Nasal cavity respiratory epithelium epithelial cell of viscerocranial mucosa (primary cell): ENCODE measurements at places on chromosomes 5 and 9. TPM values are rescaled to one million over a fixed set of nuclear protein-coding genes. Genes with fewer than 3 reads are reported as not detected.

Gene DEPDC1B
- 1.3 and 2.7 TPM in 2 replicates for total RNA-seq

Gene CHSY3
- total RNA-seq = under 0.01 and 0.21 TPM in 2 replicates

Gene CCNJL
- 4.1 and 4.9 TPM in 2 replicates for total RNA-seq

Gene RANBP17
- 5.5 and 14.3 TPM in 2 replicates for total RNA-seq

Gene PDE6A
- 0.36 TPM in 1 of 2 replicates, not detected in the other for total RNA-seq

Gene SPATA31E1
- total RNA-seq = not detected in 2 replicates

Gene RLN1
- 0.21 and 0.34 TPM in 2 replicates for total RNA-seq

Gene CATSPER3
- total RNA-seq = 0.21 and 0.34 TPM in 2 replicates

Gene UBTD2
- total RNA-seq = 19.1 and 30.2 TPM in 2 replicates

Gene SAP30L
- total RNA-seq = 27.3 and 38.4 TPM in 2 replicates

Gene LHX2
- not detected in 2 replicates for total RNA-seq

Gene DIRAS2
- 0.07 TPM in 1 of 2 replicates, not detected in the other for total RNA-seq

Gene PCDHGA4
- under 0.01 and 1.8 TPM in 2 replicates for total RNA-seq
